ENCODE measurements at places on chromosomes 6 and 20.

DNA sequence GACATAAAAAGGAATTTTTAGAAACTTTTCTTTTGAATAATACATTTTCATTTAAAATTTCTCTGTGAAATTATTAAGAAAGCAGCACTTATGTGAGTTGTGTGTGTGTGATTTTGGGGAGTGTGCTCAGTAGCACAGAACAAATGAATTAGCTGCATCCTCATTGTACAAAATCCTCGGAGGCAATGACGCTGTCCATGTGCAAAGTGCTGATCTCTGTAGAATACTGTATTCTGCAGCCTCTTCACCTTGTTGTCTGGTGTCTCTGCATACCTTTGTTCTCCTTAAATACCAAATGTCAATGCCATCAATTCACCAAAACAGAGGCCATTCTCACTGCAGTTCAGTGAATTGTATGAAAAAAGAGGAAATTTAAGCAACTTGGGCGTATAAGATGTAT is 838.4 kb downstream of the QKI start:
- no peak for DNase-seq

GRCh38 chr6:106360989-106361430 is 493 bp downstream of the CRYBG1 start:
- DNase-seq, result no peak

DNA sequence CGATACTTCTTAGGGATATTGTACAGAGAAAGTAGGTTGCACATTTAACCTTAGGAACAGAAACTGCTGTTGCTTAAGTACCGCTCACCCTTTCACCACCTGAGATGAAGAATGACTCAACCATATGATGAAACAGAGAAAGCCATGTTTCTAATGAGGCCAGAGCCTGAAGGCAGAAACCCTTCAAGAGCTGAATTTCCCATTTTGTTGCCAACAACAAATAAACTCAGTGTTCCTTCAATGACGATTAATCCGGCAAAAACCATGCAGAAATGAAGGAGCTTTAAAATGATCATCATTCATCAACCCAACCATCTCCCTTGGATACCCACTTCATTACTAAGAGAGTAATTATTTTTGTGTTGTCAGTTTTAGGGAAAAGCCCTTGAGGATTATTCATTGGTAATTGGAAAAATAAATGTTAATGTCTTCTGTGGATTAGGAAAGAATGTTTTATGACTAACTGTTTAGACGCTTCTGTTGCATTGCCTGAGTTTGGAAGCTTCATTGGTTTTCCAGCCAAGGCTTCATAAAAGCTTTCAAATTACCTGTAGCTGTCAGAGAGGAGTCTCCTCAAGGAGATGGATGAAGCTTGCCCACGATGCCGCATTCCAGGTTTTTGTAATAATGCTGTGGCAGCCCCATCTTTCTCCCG is 112.1 kb upstream of the IYD start:
- peak; percentile 90 for DNase-seq

- DNase-seq, result no peak
These were observed 8.1 kb downstream of the PTPN1 start for GRCh38 chr20:50518270-50518721.

DNA sequence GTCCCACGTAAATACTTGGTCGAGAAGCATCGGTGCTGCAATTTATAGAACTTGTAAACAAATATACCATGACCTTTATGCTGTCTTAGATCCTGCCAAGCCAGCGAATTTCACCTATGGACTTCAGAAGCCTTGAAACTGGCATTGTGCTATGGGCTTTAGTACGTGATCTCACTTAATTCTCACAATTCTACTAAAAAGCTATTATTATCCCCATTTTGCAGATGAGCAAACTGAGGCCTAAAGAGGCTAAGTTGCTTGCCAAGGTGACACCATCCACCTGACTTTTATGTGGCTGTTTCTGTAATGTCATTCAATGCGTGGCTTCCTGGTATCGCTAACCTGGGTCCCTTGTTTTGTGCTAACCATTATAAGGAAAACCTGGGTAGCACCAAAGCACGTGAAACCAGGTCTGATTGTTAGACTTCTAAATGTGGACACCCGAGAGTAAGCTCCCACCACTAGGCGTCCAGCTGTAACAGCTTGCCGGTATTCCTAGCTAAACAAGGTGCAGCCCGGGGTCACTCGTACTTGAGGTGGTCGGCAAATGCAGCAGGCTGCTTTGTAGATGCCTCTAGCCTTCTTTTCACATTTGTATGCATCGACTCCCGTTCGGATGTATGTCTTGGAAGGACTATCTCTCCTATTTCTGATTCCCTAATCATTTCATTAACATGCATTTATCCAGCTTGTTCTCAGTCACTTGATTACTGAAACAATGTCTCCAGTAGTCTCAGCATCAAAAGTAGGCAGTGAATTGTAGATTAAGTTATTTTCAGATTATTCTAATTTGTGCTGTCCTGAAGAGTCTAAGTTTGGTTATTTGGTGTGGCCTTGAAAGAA is 1.1 kb downstream of the SYNJ2 start:
- no peak for DNase-seq

DNA sequence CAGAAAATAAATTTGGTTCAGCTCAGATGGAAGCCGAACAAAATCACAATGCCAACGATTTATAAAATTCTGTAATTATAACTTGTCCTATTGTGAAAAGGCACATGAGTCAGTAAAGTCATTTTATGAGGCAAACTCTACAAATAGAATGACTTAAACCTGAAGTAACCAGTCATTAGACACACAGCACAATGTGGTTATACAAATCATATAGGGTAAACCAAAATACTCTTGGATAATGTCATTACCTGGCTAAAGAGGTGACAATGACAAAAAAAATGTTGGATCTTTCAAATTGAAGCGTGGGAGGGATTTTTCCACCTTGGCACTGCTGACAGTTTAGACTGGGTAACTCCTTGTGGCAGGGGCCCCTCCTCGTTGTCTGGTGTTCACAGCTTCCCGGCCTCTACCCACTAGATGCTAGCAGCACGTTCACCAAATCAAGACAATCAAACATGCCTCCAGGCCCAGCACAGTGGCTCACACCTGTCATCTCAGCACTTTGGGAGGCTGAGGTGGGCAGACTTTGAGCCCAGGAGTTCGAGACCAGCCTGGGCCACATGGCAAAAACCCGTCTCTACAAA is 5.0 kb downstream of the ANKRD60 start:
- DNase-seq, result no peak

- DNase-seq, result no peak
These were observed 7.7 kb upstream of the MRGBP start for GRCh38 chr20:62788607-62789006.

GRCh38 chr6:45052325-45052724 is 275.8 kb upstream of the RUNX2 start:
- DNase-seq, result no peak

DNA sequence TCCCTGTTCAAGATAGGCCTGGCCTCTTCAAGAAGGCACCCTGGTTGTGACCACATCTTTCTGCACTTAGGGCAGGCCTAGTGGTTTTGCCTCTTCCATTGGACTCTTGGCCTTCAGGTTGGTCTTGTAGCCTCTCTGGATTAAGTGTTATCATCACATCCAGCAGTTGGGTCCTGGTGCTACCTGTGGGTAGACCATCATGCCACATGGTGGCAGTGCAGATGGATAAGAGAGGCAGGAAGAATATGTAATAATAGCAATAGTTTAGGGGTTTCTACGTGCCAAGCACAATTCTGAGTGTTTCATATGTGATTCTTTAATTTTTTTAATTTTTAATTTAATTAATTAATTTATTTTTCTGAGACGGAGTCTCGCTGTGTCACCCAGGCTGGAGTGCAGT is 28.5 kb upstream of the SNRPB2 start:
- peak; percentile 50 for DNase-seq

GRCh38 chr6:47159763-47160162 is 117.6 kb upstream of the ADGRF1 start:
- DNase-seq, result no peak

GRCh38 chr6:75524322-75524972 is 30.8 kb upstream of the FILIP1 start:
- DNase-seq, result no peak

- peak; percentile 90 for DNase-seq
These were observed 177.9 kb upstream of the ZNF184 start for GRCh38 chr6:27650620-27651370.

GRCh38 chr20:31707994-31708735 is 14.5 kb downstream of the BCL2L1 start:
- DNase-seq, result no peak

DNA sequence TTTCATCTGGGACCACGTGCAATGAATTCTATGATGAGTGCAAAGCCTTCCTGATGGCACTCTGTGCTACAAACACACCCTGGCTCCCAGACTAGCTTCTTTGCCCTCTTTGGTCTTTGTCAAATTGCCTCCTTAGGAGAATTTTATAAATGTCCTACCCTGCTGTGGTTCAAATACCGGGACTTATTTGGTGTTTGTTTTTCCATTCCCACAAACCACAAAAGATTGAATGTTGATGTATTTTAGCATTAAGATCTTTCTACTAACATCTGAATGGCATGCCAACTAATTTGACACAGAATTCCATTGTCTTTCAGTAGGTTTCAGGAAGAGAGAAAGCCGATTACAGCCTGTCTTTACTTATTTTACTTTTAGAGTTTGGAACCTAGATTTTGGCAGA is 424.2 kb upstream of the SLC35B3 start:
- DNase-seq, result no peak

- DNase-seq, result no peak
These were observed 295.9 kb upstream of the SOX4 start for GRCh38 chr6:21297665-21298064.

DNA sequence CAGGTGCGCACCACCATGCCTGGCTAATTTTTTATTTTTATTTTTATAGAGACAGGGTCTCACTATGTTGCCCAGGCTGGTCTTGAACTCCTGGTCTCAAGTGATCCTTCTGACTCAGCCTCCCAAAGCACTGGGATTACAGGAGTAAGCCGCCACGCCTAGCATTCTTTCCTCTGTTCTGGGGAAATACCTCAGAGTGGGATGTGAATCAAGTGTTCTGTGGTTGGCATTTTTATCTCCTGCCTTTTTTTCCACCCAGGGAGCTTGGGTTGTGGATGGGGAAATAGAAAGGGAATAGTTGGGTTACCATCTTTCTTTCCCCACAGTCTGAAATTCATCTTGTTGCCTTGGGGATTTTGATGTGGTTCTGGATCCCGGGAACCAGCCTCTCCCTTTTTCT is 24.1 kb downstream of the TFAP2C start:
- no peak for DNase-seq

DNA sequence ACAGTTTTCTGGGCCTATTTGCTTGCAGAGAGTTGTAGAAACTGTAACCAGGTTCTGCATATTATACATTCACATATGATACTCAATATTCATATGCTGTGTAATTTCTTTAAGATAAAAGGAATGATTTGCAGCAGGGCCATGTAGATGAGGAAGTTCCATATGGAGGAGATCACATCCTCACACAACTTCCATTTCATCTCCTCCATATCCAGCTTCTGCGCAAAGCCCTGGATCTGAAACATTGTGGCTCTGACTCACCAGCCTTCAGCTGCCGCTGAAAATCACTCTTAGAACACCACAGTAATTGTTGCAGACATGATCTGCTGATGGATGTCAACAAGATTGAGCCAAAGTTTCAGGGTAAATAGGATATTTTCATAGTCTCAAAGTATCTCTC is 57.7 kb downstream of the PXDC1 start:
- DNase-seq, result no peak

- no peak for DNase-seq
These were observed 5.4 kb downstream of the SLC22A23 start for GRCh38 chr6:3451498-3451897.

DNA sequence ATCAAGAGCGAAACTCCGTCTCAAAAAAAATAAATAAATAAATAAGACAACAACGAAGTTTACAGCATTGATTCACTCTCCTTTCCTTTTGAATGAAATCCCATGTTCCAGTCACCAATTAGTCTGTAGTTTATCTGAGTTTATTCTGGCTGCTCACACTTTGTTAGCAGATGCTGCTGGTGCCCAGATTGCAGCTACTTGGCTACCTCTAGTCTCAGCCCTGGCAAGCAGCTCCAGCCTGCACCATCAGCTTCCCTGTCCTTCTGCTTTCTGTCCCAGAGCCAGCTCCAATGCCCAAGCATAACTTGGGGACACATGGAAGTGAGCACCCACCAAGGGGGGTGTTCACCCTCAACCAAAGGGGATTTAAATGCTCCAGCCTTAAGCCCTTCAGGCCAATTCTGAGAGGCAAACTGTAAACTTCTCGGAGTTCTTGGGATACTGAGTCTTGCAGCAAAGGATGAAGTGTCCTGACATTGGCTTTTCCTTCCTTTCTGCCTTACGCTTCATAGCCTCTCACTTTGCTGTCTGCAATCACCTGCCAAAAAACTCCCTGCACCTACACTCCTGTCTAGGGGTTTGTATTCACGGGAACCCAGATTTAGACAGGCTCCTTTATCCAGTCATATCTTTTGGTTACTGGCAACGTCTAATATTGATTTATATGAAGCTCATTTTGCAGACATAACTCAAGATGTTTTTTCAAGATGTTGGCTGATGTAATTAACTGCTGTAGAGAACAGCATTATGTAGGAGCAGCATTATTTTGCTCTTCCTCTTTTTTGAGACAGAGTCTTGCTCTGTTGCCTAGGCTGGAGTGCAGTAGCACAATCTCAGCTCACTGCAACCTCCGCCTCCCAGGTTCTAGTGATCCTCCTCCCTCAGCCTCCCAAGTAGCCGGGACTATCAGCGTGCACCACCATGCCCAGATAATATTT is 9.8 kb upstream of the TASP1 start:
- no peak for DNase-seq

DNA sequence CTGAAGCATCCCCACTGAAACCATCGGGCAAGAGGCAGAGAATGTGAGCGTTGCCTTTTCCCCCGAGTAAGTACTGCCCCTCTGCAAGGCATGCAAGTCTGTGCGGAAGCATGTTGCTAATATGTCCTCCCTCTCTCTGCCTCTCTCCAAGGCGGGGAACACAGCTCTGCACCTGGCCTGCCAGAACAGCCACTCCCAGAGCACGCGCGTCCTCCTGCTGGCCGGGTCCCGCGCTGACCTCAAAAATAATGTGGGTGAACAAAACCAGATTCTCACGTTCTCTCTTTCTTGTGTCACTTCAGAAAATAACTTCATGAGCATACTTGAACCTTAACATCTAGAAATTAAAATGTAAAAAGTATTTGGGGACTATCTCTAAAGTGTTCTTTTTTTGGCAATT is 26.4 kb downstream of the LYRM2 start:
- no peak for DNase-seq

- DNase-seq, result no peak
These were observed 9.6 kb upstream of the MANBAL start for GRCh38 chr20:37279820-37280219.

- no peak for DNase-seq
These were observed 2.6 kb downstream of the MAN1A1 start for GRCh38 chr6:119346936-119347335.

All from COLO829 (cell line).